Peyer's patch (tissue), 4 donors: ENCODE measurements at places on chromosomes 13 and 19.
A peak's percentile ranks its signal among the peaks of the same experiment; 100 is the strongest.

- H3K27ac ChIP-seq: no peak overlapping the region
- DNase-seq: no peak
- H3K4me1 ChIP-seq: peaks cover 7% of the 10 kb centered on the region
- H3K36me3 ChIP-seq: no peaks in the 10 kb centered on the region
- no peak overlapping the region for H3K4me3 ChIP-seq
- no peaks in the 10 kb centered on the region for H3K27me3 ChIP-seq
These were observed 62.3 kb downstream of the GADD45B start for GRCh38 chr19:2538096-2538757.

GRCh38 chr19:1882089-1882785 lies 3.1 kb downstream of the ABHD17A start:
- no peaks in the 10 kb centered on the region for H3K36me3 ChIP-seq
- peak overlapping the region; percentile 95 for H3K27ac ChIP-seq
- peaks cover 28% of the 10 kb centered on the region for H3K4me1 ChIP-seq
- H3K4me3 ChIP-seq: peak overlapping the region; percentile 34
- peak; percentile 88 for DNase-seq

DNA sequence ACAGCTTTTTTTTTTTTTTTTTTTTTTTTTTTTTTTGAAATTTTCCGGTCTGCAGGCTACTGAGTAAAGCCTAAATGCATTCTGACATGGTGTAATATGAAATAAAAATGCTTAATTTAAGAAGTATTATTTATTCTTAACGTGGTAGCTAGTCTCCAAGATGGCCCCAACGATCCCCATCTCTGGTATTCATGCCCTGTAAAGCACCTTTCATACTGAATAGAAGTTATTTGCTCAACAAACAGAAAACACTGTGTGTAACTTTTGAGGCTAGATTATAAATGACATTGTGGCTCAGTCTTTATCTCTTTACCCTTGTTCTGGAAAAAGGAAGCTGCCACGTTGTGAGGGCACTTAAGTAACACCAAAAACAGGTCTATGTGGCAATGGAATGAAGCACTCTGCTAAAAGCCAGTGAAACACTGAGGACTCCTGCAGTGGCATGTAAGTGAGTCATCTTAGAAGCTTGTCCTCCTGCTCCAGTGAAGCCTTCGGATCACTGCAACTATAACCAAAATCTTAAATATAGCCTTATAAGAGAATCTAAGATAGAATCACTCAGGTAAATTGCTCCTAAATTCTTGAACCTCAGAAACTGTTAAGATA lies 128.7 kb downstream of the UGGT2 start:
- H3K36me3 ChIP-seq: no peaks in the 10 kb centered on the region
- H3K27me3 ChIP-seq: no peaks in the 10 kb centered on the region
- H3K4me1 ChIP-seq: no peaks in the 10 kb centered on the region

DNA sequence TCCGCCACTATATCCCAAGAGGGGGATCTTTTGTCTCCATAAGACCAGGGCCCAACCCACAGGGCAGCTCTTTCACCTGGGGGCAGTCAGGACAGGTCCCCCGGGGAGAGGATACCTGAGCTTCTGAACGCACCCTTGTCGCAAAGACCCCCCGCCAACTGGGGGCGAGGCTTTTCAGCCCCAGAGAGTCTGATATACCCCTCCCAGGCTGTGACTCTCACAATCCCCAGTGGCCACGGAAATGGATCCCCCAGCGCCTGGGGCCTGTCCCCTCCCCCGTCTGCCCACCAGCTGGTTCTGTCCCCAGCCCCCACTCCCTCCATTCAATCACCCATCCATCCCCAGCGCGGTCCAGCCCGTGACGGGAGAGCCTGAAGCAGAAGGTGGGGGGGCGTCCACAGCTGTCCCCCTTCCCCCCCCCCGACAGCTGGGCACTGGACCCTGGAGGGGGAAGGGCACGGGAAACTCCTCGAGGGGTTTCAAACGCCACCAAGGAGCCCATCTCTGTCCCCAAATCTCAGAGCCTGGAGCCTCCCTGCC lies 823 bp downstream of the DOCK6 start:
- no peaks in the 10 kb centered on the region for H3K4me1 ChIP-seq
- no peak for DNase-seq
- peak overlapping the region; percentile 91 for H3K4me3 ChIP-seq

DNA sequence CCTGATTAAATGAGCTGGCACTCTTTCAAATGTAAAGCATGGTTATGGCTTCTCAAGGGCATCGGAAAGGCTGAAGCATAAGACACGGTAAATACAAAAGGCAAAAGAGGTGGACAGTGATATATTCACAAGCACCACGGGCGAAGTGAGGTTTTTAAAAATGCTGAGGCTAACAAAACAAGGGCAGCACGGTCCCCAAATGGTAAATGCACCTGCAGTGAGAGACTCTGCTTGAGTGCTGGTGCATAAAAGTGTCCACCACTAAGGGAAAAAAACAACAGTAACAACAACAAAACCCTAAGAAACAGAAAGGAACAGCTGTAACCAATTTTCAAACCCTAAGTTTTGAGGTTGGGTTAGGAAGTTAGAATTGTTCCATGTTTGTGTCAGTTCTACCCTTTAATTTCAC lies 234.9 kb downstream of the PCDH9 start:
- no peak overlapping the region for H3K27ac ChIP-seq
- DNase-seq: no peak
- H3K4me1 ChIP-seq: no peaks in the 10 kb centered on the region
- no peaks in the 10 kb centered on the region for H3K36me3 ChIP-seq
- no peak overlapping the region for H3K4me3 ChIP-seq

DNA sequence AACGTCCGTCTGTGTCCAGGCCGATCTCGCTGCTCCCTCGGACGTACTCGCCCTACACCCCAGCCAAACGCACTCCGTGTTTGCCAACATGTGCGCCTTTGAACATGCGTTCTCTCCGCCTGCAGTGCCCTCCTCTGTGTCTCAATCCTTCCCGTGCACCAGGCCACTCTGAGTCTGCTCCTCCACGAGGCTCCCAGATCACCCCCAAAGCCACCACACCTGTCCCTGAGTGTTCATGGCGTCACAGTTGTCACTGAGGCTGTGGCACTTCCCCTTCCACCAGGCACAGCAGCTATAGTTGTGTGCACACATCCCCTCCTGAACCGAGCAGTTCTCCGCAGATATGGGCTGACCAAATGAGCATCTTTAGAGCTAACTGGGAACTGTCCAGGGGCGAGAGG lies 35.6 kb downstream of the RASA3 start:
- DNase-seq: no peak
- no peak overlapping the region for H3K27ac ChIP-seq
- no peaks in the 10 kb centered on the region for H3K36me3 ChIP-seq
- no peaks in the 10 kb centered on the region for H3K27me3 ChIP-seq
- no peaks in the 10 kb centered on the region for H3K4me1 ChIP-seq

DNA sequence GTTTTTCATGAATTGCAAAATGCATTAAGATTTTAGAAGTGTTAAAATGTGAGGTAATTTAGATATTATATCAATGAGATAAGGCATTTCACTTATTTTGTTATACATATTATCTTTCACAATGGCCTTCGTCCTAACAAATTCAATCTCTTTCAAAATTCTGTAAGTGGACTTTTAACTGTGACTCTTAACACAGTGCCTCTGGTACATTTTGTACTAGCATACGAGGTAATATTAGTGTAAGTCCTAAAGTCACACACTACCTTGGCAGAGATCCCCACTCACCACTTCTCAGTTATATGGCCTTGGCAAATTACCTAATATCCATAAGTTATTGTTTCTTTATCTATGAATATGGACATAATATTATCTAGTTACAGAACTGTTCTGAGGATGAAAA lies 101.3 kb upstream of the SLITRK6 start:
- no peak overlapping the region for H3K4me3 ChIP-seq
- no peaks in the 10 kb centered on the region for H3K27me3 ChIP-seq
- DNase-seq: no peak
- no peak overlapping the region for H3K27ac ChIP-seq
- no peaks in the 10 kb centered on the region for H3K4me1 ChIP-seq
- H3K36me3 ChIP-seq: no peaks in the 10 kb centered on the region

DNA sequence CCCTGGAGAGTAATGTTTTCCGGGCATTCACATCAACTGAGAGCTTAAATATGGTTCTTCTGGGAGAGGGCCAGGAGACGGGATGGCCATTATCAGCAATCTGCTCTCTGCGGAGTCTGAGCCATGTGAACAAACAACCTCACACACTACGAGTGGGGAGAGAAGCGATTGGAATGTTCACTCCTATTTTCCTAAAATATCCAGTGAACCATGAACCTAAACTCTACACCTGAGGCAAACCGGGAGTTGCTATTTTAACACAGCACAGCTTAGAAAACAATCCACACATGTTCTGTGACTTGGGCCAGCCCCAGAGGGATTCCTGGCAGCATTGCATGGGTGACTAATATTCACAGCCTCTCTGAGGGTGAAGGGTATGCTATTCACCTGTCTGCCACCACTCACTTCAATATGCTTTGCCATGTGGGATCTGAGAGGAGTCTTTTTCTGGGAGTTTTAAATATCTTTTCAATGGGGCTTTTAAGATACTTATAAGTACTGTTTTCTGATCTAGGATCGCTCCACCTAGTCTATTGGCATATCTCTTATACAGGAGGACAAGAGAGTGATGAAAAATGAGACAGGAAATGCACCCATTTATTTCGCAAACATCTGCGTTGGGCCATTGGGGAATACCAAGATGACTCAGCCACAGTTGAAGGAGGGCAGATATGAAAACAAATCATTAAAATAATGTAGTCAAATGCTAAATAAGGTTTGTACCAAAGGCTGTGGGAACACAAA lies 72.6 kb upstream of the SERP2 start:
- H3K36me3 ChIP-seq: no peaks in the 10 kb centered on the region
- peak overlapping the region; percentile 5 for H3K27ac ChIP-seq
- H3K27me3 ChIP-seq: no peaks in the 10 kb centered on the region

GRCh38 chr19:56321254-56321988 lies 6.8 kb upstream of the ZSCAN5A start:
- H3K27ac ChIP-seq: no peak overlapping the region
- H3K27me3 ChIP-seq: no peaks in the 10 kb centered on the region
- DNase-seq: no peak
- no peaks in the 10 kb centered on the region for H3K36me3 ChIP-seq

DNA sequence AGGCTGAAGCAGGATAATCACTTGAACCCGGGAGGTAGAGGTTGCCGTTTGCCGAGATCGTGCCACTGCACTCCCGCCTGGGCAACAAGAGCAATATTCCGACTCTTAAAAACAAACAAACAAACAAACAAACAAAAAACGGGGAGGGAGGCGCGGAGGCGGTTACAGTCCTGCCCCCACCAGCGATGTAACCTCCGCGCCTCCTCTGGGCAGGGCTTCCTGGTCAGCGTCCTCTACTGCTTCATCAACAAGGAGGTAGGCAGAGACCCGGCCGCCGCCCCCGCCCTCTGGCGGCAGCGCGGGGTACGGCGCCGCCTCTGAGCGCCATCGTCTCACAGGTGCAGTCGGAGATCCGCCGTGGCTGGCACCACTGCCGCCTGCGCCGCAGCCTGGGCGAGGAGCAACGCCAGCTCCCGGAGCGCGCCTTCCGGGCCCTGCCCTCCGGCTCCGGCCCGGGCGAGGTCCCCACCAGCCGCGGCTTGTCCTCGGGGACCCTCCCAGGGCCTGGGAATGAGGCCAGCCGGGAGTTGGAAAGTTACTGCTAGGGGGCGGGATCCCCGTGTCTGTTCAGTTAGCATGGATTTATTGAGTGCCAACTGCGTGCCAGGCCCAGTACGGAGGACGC lies 10.2 kb downstream of the SNRPD2 start:
- no peaks in the 10 kb centered on the region for H3K36me3 ChIP-seq
- H3K27me3 ChIP-seq: no peaks in the 10 kb centered on the region
- no peaks in the 10 kb centered on the region for H3K4me1 ChIP-seq
- peak overlapping the region; percentile 55 for H3K27ac ChIP-seq
- peak overlapping the region; percentile 33 for H3K4me3 ChIP-seq

DNA sequence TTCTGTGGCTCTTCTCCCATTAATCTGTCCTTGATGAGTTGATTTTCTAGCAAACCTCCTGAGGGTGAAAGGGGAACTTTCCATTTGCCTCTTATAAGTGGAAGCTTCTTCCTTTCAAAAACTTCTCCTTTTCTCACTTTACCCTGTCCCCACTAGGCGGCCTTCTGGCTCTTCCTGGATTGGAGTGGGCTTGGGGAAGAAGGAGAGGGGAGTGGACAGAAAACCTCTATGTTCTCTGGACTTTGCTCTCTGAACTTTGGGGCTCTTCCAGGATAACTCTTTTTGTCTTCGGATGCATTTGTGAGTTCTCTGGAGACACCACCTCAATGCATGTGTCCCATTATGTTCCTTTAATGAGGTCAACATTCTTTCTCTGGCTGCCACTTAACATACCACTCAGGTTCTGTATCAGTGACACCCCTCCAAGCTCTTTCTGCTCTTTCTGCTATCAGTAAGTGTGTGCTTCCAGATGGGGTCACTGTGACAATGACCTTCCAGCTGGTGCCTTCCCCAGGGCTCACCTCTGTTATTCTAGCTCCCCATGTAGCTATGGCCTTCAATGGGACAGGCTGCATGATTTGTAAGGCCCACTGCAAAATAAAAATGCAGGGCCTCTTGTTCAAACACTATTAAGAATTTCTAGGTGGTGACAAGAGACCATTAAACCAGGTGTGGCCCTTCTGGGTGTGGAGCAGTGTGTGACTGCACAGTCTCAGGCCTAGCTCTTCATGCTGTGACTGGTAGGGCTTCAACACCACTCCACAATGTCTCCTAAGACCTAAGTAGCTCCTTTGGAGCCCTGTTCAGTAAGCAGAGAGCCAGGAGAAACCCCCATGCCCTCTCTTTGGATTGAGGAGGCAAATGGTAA lies 389.2 kb downstream of the EFNB2 start:
- H3K36me3 ChIP-seq: no peaks in the 10 kb centered on the region
- no peak for DNase-seq
- H3K4me3 ChIP-seq: no peak overlapping the region
- no peaks in the 10 kb centered on the region for H3K4me1 ChIP-seq

DNA sequence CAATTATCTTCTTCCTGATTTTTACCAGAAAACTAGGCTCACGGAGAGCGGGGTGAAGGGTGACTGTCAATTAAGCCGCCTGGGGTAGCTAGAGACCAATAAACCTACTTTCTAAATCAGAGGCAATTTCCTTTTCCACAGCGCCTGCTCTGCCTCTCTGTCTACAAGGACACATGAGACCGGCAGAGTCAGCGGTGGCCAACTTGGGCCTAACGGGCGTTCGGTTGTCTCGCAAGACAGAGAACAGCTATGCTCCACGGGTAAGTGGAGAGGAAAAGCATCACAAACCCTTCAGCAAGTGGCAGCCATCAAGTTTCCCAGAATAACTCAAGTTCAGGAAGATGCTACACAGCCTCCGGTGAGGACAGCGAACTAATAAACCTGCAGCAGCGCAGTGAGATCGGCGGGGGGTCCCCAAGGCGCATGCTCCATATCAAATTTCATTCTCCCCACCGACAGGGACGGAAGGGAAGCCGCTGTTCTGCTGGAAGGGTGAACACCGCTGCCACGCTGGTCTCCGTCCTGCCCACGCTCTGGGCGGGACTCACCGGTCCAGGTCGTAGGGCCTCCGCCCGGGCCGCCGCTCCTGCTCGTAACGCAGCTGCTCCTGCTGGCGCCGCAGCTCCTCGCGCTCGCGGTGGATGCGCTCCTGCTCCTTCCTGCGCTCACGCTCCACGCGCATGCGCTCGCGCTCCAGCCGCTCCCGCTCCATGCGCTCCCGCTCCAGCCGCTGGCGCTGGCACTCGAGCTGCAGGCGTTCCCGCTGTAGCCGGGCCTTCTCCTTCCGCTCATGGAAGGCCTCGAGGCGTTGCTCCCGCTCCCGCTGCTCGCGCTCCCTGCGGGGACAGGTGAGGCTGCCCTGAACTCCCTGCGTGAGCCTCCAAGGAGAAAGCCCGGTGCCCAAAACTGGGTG lies 25.8 kb upstream of the TINCR start:
- no peak for DNase-seq
- H3K27me3 ChIP-seq: no peaks in the 10 kb centered on the region
- peaks cover 16% of the 10 kb centered on the region for H3K4me1 ChIP-seq
- peak overlapping the region; percentile 6 for H3K4me3 ChIP-seq

GRCh38 chr13:40231311-40231710 lies 435.1 kb downstream of the FOXO1 start:
- H3K4me3 ChIP-seq: no peak overlapping the region
- H3K27me3 ChIP-seq: no peaks in the 10 kb centered on the region
- H3K4me1 ChIP-seq: no peaks in the 10 kb centered on the region
- DNase-seq: no peak
